MG63 (cell line): ENCODE measurements at places on chromosomes 4 and X.

- DNase-seq: no peak
Measured at GRCh38 chr4:76954489-76954888, 4.9 kb downstream of the SEPTIN11 start.

DNA sequence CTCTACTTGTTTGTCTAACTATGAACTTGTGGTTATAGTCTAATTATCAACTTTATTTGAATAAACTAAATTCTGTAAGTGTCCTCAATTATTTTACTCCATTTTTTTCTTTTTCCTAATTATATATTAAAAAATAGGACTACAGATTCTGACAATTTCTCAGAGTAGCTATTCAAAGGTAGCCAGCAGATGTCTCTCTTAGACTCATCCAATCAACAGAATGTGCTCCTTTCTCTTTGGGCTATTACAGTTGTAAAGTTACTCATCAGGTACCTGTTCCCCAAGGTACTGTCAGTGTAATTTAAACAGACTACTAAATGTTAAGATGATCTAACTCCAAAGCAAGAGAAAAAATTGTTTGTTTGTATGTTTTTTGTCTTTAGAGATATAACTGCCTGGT is 248.6 kb downstream of the PCDH18 start:
- no peak for DNase-seq

- peak; percentile 59 for DNase-seq
Measured at GRCh38 chrX:39484159-39485068, 613.3 kb downstream of the BCOR start.

DNA sequence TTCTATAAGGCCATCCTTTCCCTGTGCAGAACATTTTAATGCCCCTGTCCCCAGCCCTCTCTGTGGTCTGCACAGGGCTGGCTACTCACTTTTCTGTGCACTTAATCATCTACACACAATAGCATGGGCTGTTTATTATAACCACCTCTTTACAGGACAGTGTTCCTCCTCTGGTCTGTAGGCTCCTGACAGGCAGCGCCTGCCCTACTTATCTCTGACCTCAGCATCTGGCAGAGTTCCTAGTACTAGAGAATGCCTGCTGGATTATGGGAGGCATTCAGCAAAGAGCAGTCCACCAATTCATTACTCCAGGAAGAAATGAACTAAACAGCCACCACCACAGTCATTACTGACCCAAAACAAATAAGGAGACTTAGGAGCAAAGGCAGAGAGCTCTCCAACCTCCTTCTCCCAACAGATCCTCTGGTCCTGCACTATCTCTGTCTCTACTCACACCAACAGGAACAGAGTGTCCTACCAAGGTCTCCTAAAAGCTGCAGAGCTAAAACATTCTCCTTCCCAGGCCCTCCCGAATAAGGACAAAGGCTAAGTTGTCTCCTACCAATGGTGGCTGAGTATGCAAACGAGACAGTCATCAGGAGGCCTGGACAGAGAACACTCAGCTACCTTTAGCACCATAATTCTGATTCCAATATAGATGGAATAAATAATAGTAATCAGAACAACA is 279.2 kb downstream of the QDPR start:
- peak; percentile 76 for DNase-seq

GRCh38 chr4:635851-636627 is 10.7 kb downstream of the PDE6B start:
- DNase-seq: no peak

GRCh38 chr4:98383431-98384106 is 122.4 kb downstream of the RAP1GDS1 start:
- DNase-seq: no peak

- DNase-seq: no peak
Measured at GRCh38 chrX:14377427-14377826, 151.9 kb upstream of the GLRA2 start.

GRCh38 chr4:72531322-72531721 is 37.7 kb downstream of the ADAMTS3 start:
- DNase-seq: no peak

DNA sequence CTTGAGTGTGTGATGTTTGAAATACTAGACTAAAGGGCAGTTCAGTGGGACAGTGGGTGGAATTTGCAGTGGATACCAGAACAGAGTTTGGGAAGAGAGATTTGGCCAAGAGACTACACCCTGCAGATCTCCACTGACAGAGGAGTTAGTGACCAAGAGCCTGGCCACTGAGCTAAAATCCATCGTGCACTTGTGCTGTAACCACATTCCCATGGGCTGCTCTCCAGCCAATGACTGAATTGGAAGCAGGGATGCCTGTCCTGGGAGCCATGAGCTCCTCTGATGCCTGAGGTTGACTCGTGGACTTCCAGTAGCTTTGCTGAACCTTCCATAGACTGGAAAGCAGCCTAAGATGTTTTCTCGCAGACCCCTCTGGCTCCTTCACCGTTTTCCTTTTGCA is 296.1 kb downstream of the TRIML1 start:
- DNase-seq: no peak

GRCh38 chrX:37787423-37787869 is 7.6 kb downstream of the CYBB start:
- DNase-seq: no peak

GRCh38 chrX:45735571-45735970 is 534.9 kb upstream of the DIPK2B start:
- DNase-seq: no peak

DNA sequence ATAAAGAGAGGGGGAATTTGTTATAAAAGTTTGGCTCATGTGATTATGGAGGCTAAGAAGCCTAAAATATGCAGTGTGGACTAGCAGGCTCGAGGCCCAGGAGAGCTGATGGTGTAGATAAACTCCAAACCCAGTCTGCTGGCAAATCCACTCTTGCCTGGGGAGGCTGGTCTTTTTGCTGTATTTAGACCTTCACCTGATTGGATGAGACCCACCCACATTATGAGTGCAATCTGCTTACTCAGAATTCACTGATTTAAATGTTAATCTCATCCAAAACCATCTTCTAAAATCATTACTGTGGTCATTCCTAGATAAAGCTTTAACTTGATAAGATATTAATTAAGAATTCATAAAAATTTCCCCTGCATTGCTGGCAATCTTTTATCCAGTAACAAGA is 473.2 kb downstream of the TMA16 start:
- no peak for DNase-seq

DNA sequence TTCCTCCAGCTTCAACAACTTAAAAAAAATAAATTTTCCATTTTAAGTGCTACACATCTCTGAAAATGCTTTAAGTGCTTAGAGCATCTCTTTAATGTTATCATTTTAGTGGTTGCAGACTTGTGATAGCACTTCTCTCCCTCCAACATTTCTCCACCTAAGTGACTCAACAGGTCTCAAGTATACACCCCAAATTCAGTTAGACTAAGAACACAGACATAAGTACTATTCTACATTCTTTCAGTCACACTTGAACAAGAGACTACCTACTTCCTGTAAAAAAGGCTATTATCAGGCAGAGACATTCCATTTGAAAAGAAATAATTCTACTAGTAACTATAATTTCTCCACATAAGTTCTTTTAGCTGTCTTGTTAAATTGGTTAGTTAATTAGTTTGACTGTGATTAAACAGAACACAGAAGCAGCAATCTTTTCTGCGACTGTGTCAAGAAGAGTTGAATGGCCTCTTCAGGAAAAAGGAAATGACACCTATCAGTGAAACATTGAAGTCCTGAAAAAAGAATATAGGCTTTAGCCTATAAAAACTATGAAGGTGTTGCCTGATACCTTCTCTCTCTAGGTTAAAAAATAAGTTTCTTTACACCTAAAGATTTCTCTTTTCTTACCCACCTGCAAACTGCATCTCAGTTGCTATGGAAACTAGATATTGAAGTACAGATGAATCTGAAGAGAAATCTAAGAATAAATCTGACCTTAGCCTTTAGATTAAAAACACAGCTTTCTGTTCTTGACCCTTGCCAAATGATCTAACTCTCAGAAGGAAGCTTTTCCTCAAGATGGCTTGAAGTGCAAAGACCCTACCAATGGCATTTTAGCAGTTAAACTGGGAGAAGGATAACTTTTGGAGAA is 18.0 kb downstream of the NAF1 start:
- DNase-seq: no peak

- no peak for DNase-seq
Measured at GRCh38 chr4:20421603-20421985, 169.9 kb downstream of the SLIT2 start.

DNA sequence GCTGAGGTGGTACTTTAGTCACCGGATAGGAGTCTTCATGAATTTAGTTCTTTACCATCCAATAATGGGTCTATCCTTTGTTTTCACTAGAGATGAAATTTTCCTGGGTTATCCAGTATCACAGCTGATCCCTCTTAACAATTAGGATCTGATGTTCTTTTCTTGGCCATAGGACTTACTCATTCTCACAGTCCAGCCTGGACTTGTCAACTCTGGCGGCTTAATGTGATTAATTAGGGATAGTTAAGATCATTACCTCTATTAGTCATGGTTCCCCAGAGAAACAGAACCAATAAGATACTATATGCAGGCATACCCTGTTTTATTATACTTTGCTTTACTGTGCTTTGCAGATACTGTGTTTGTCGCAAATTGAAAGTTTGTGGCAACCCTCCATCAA is 272.7 kb upstream of the FAT4 start:
- no peak for DNase-seq

DNA sequence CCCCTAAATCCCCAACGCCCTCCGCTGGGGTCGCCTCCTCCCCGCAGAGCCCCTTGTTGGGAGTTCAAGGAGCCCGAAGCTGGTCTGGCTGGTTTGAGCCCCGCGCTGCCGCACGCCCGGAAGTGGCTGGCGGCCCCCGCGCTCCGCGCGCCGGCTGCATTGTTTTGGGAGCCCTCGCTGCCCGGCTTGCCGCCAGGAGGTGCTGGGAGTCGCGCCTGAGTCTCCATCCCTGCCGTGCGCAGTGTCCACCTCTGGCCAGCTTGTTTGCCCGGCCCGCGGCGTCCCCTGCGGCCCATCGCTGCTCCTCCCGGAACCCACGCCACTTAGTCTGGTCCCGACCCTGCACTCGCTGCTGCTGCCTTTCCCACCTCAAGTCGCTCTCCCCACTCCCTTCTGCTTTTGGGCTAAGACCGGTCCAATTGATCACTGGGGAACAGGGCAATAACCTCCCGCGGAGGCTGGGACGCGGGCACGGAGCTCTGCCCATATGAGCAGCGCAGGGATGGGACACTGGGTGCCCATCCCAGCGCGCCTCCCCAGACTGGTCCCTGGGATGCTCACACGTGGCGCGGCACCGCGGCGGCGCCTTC is 2.2 kb upstream of the SFRP2 start:
- DNase-seq: no peak

GRCh38 chr4:155017426-155017825 is 191.0 kb upstream of the NPY2R start:
- no peak for DNase-seq

DNA sequence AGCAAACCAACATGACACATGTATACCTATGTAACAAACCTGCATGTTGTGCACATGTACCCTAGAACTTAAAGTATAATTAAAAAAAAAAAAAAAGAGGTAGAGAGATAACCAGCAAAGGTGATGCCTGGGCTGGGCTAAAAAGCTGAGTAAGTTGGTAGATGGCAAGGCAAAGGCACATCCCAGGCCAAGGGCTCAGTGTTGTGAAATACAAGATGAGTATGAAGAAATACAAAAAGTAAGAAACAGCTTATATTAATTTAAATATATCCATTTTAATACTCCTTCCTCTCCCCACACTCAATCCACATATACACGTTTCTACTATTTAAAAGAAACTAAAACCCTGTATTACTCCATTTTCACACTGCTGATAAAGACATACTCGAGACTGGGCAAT is 25.8 kb downstream of the TEC start:
- DNase-seq: no peak

GRCh38 chrX:3268829-3269228 is 77.6 kb downstream of the MXRA5 start:
- no peak for DNase-seq

GRCh38 chr4:34720571-34720970 is 1523.7 kb downstream of the ARAP2 start:
- no peak for DNase-seq

DNA sequence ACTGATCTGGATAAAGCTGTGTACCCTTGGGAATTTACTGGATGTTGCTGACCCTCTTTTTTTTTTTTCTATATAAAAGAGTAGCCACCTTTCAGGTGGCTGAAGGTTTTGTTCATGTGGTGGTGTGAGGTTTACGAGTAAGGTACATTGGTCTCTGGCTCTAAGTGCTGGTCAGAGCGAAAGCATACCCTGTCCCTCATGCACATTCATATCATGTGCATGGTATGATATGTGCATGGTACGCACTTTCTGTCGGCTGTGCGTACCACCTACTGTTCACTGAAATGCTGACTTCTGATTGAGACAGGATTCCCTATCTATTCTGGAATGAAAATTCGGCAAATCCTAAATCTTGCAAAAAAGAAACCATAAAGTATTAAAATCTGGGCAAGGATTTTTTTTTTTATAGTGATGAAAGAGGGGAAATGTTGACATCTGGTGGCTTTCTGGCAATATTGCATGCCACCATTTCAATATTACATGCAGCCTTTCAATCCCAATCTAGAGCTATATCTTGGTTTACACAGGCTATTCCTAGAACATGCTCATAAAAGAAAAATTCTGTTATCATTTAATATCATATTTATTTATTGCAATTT is 32.8 kb downstream of the FAM149A start:
- no peak for DNase-seq

- no peak for DNase-seq
Measured at GRCh38 chrX:148872161-148872535, 371.7 kb downstream of the AFF2 start.

DNA sequence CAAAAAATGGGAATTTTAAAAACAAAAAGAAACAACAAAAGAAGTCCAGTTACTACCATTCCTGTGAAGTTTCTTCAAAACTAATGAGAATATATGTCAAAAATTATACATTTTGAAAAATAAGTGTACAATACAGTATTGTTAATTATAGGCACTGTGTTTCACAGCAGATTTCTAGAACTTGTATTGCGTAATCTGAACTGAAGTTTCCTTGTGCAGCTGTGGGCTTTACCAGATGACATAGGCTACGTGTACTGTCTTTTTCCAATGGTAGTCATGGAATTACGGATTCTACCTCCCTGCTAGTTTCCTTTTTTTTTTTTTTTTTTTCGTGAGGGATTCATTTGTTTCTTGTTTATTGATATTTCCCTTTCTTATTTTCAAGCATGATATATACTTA is 113.8 kb upstream of the GABRA2 start:
- DNase-seq: no peak

DNA sequence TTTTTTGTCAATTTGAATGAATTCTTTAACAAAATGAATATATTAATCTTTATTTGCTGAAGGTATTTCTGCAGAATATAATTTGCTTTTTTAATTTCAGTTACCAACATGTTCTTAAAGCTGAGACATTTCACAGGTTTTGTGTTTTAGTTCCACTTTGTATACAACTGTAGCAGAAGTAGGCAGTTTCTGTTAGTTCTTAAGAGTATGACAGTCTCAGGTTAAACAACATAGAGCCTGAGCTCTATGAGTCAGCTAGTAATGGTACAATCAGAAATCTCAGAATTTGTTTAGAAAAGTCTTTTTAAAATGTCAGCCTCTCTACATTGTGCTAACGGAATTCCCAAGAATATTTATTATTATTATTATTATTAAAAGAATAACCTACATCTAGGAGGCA is 50.4 kb downstream of the GSTCD start:
- DNase-seq: no peak

GRCh38 chr4:123399627-123400358 is 3.2 kb downstream of the SPRY1 start:
- peak; percentile 18 for DNase-seq
